A172 (cell line): ENCODE measurements at places on chromosomes 6 and 20. TPM values are rescaled to one million over a fixed set of nuclear protein-coding genes. Genes with fewer than 3 reads are reported as not detected.

Gene ZNF341
- 0.81 and 1.6 TPM in 2 replicates for total RNA-seq

Gene SMIM8
- 6.4 and 8.7 TPM in 2 replicates for total RNA-seq

Gene RAET1G
- 1.1 and 2.0 TPM in 2 replicates for total RNA-seq

Gene TMEM74B
- total RNA-seq: 0.67 and 0.72 TPM in 2 replicates

Gene PANK2
- total RNA-seq: 62.1 and 97.0 TPM in 2 replicates

Gene FGD2
- total RNA-seq: not detected in 2 replicates

Gene NCOA3
- total RNA-seq: 14.9 and 15.8 TPM in 2 replicates

Gene CST5
- not detected in 2 replicates for total RNA-seq

Gene IL17A
- not detected in 2 replicates for total RNA-seq

Gene STMND1
- 0.22 TPM in 1 of 2 replicates, not detected in the other for total RNA-seq

Gene PAX1
- total RNA-seq: not detected in 2 replicates

Gene SIGLEC1
- 0.07 TPM in 1 of 2 replicates, not detected in the other for total RNA-seq

Gene CAPN11
- total RNA-seq: not detected in 2 replicates

Gene HCRTR2
- not detected in 2 replicates for total RNA-seq

Gene TUBB2B
- 13.0 and 17.1 TPM in 2 replicates for total RNA-seq

Gene NR2E1
- 0.05 TPM in 1 of 2 replicates, not detected in the other for total RNA-seq

Gene PNLDC1
- not detected in 2 replicates for total RNA-seq

GRCh38 chr6:109051301-109052017, 43.2 kb downstream of the SESN1 start:
- no peak for DNase-seq

DNA sequence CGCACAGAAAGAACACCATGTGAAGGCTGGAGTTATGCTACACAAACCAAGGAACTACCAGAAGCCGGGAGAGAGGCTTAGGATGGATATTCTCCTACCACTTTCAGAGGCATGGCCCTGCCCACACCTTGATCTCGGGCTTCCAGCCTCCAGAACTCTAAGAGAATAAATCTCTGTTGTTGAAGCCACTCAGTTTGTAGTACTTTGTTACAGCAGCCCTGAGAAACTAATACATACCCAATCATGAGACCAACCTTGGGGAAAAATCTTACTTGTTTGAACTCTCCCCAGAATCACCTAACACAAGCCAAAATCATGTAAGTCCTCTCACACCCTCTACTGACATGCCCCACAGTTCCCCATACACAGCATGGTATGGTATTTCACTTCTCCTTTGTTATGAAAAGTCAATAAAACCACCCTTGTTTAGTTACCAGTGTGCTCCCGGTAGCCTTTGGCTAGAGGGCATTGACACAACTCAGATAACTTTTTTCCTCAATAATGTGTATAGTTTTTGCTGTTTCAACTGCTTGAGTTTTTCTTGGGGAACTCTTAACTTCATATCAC, 40.7 kb upstream of the SLC2A12 start:
- no peak for DNase-seq

DNA sequence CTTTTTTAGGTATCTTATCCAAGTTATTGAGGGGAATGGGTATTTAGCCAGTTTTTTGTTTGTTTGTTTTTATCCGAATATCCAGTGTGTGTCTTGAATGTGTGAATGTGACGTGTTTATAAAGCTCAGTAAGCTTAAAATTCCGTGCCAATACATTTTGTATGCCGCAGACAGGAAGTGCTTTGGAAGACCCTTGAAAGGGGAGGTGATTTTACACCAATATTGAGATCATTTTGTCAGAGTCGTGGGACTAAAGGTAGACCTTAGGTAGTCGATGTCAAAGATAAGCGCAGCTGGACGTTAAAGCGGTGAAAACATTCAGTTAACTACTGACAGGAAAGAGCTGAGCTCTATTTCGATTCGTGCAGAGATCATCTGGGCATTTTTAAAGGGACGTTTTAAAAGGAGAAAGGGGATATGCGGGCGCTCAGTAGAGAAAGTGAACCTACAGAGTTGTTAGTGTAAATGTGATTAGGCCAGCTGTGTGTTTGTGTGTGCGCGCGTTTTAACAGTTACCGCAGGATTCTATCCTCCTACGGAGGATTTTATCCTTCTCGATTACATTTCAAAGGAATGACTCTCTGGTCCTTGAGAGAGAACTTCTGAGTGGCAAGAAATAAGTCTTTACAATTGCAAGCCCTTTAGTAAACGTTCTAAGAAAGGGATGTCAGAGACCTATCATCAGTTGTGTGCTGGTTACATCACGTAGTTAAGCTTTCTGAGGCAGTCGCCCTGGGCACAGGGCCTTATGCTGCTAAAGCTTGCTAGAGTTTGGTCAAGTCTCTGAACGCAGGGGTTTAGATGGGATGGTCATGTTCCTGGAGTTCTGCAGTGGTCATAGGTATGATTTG, 625 bp upstream of the ECHDC1 start:
- DNase-seq: peak; percentile 21

DNA sequence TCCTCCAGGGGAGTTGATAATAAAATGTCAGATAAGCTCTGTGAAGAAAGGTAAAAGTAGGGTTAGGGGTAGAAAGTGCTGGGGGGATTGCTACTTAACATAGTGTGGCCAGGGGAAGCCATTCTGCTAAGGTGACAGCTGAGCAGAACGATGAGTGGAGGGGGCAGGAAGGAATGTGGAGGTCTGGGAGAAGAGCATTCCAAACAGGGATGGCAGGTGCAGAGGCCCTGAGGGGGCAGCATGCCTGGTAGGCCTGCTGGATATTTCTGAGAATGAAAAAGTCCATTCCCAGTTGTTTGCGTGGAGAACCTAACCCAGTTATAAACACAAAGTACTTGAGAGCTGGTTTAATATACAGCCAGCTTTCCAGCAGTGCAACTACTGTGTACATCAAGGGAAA, 9.3 kb downstream of the GFRA4 start:
- no peak for DNase-seq

DNA sequence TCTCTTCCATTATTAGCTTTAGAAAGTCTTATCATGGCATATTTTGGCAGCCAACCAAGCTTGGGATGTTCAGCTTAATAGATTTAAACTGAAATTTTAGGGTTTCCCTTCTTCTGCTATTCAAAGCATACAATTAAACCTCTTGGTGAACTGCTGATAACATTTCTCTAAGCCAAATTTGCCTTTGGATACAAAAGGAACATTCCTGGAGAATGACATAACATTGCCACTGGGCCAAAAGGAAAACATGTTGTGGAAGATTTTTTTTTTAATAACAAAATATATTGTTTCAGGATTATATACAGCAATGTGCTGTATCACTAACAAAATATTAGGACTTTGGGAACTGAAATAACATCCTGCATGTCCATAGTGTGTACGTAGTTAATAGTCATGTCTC, 215.1 kb upstream of the TBX18 start:
- no peak for DNase-seq

DNA sequence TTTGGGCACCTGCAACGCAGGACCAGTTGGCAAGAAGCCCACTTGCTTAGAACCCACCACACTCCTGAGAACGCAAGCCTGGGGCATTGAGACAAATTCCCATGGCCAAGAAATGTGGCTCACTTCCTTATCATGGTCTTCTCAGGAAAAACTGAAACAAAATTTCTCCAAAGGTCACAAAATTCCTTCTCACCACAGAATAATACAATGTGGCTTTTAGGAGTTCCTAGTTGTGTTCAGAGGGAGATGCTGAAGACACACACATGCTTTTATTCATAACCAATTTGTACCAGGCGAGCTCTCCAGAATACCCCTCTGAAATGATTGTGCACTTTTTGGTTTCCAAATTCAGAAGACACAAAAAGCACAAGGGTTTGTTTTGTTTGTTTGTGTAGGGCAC, 31.6 kb downstream of the ADTRP start:
- no peak for DNase-seq

DNA sequence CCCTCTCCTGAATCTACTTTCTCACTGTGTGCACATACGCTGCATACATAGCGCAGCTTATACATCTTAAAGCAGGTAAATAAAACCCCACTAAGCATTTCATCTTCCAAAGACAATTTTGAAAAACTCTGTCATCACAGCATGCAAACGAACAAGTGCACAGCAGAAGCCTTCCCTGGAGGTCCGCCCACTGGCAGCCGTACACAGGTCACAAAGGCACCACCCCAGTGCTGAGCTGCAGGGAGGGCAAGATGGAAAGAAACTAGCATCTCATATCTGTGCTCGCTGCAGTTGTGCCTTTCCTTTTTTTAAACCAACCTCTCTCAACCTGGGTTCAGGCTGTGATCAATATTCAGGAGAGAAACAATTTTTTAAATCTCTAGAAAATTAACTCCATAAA, 73.3 kb downstream of the HUS1B start:
- DNase-seq: no peak

GRCh38 chr6:112933947-112934346, 586.8 kb downstream of the RFPL4B start:
- no peak for DNase-seq

DNA sequence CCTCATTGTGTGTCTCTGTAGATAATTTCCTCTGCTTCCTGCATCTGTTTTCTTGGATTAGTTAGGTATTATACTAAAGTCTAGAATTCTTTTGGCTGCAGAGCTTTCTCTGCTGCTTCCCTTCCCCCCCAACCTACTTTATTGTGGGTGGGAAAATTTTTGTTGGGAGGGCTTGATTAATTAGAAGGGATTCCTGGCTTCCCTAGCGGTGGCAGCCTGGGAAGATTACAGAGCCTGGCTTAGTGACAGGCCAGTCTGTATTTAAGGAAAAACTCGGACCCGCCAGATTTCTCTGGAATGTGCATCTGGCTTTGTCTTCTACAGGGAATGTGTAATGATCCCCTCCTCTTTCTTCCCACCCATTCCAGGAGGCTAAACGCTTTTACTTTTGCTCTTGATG, 31.2 kb downstream of the SLX4IP start:
- no peak for DNase-seq

DNA sequence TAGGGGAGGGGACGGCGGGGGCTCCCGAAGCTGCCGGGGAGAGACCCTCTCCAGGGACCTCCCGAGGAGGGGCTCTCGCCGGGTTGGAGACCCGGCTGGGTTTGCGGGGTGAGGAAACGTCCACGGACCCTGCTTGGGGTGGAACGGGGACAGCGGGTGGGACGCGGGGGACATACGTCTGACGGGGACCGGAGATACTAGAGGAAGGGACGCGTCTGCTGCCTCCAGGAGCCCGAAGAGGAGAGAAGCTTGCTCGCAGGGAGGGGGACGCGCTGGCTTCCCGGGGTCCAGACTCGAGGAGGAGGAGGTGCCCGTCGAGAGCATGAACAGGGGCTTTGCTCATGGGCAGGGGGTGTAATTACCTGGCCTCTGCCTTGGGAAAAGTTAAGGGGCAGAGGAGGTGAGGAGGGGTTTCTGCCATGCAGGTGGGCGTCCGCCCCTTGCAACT, 593 bp downstream of the DNMT3B start:
- DNase-seq: no peak

- no peak for DNase-seq
These were observed 38.1 kb downstream of the TIAM2 start for GRCh38 chr6:155033021-155033791.

DNA sequence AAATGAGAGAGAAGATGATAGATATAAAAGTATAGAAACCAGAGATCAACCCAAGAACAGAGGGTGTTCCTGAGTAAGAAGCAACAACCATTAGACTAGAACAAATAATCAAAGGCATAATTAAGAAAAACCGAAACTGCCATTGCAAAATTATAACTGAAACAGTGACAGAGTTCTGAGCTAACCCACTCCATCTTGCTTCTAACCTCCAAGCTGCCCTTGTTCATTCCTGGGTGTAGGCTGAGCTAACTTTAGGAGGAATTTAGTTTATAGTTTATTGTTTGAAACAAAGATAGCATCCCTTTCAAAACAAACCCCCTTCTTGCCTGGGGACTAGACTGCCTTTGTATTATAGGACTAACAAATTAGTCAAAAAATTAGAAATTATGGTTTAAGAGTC, 56.1 kb upstream of the PRND start:
- no peak for DNase-seq

GRCh38 chr20:46107061-46107460, 11.1 kb upstream of the CD40 start:
- no peak for DNase-seq

GRCh38 chr6:157283330-157283898, 39.9 kb downstream of the TMEM242 start:
- DNase-seq: no peak

GRCh38 chr6:158439255-158439654, 120.6 kb upstream of the TMEM181 start:
- DNase-seq: no peak

GRCh38 chr6:138107752-138108592, 753 bp upstream of the PERP start:
- DNase-seq: no peak

DNA sequence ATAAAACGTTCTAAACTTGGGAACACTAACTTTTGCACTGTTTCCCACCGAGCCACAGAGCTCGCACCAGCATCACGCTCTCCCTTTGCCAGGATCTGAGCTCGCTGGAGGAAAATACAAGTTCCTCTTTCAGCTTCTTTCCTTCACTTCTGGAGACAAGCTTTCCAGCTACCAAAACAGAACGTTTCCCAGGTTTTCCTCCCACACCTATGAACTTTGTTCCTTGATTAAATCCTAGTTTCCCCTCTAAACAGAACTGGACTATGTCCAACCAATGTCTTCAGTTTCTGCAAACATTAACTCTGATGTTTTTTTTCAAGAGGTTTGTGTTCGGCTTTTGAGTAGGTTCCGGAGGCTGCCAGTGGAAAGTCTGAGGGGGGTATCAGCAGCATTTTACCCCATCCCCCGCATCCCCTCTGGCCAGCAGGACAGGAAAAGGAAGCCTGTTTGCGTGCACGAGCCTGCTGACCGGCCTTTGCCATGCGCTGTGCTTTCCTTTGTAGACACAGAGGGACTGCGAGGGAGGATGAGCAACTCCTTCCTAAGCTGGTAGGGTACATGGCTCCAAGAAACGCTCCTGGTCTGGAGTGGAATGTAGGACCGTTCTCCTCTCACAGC, 135.5 kb downstream of the LY86 start:
- no peak for DNase-seq

GRCh38 chr20:31488115-31488514, 13.0 kb downstream of the REM1 start:
- no peak for DNase-seq

GRCh38 chr6:5305968-5306626, 44.8 kb downstream of the FARS2 start:
- no peak for DNase-seq

DNA sequence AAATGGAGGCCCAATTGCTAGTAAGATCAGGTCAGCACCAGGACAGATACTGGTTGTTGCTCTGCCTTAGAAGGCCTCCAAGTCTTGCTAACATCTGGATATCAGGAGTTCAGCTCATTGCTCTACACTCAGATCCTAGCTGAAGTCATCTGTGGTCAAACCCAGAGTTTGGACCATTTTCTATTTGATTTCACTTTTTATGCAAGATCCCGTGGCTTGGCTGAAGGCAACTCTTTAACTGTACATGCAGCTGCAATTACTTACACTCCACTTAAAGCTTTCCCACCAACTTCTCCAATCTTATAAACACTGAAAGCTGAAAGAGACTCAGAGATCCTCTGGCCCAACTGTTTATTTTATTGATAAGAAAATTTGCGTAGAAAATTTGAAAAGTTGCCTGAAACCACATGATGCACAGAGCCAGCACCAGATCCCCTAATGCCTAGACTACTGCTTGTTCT, 2.7 kb downstream of the SLC17A2 start:
- DNase-seq: no peak

GRCh38 chr6:7142918-7143475, 35.2 kb downstream of the RREB1 start:
- no peak for DNase-seq
